ENCODE measurements at places on chromosomes 7 and 10.

DNA sequence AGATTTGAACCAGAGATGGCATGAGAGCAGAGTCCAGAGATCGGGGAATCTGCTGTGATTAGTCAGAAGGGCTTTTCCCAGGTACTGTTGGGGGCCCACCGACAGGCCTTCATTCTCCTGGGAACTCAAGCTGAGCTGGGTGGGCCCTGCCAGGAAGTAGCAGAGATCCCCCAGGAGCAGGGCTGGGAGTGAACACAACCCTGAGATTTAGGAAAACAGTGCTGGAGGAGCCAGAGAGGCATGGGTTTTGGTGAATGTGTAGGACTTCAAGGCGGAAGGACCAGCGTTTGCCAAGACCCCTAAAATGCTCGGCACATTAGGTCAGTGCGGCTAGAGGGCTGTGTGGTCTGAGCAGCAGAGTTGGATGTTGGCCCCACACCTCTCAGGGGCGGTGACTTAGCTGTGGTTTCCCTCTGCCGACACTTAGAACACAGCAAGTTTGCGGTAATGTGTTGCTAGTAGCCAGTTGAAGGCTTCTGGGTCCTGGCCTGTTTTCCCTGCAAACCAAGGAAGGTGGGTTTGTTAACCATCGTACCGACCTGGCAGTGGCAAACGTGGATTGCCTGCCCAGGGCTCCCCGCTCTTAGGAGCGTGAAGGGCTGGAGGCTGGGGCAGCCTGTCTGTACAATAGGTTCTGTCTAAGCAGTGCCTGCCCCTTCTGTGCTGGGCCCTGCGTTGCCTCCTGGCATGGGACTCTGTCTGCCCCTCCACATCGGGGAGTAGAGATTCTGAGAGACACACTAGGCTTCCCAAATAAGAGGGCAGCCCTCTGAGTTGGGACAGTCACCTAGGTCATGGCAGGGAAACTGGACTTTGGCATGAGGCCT, 14.0 kb downstream of the NACAD start:
- no peak for DNase-seq

- DNase-seq: peak; percentile 69
Observed at GRCh38 chr10:100364735-100365391, 17.8 kb downstream of the SCD start.

GRCh38 chr7:80876894-80877414, 41.9 kb downstream of the SEMA3C start:
- peak; percentile 72 for DNase-seq

DNA sequence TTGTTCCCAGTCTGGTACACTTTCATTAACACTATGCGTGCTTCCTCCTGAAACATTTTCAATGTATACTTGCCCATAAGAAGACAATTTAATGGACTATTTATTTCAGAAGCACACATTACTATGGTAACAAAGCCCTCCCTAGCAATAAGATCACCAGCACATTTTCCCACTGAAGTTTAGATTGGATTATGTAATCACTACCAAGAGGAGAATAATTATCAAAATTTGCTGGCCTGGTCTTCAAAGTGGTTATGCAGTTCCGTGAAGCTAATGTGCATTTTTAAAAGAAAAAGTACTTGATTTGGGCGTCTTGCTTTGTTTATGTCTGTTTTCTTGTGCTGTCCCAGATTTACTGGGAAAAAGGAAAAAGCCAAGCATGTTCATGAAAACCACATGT, 61.9 kb downstream of the AP3M1 start:
- DNase-seq: no peak

GRCh38 chr10:34075254-34075926, 739.7 kb downstream of the PARD3 start:
- no peak for DNase-seq

DNA sequence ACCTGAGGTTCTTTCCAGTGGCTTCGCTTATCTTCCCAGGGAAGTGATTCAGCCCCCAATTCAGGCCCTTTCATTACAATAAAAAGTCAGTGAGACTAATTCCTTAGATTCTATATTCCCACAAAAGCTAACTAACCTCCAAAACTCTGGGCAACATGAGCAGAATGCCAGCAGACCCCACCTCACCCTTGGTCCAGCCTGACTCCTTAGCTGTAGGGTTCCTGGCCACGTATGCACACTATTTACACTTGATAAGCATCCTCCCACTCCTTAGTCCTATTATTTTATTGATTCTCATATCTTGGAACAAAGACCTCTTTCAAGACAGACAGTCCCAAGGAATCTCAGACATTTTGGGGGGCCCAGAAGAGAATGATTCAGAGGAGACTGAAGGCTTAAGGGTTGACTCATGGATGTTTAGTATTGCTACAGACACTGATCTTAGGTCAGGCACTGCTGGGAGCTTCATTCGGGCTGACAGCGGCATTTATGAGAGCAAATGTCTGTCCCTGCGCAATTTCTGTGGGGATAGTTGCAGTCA, 162.6 kb upstream of the GDF10 start:
- peak; percentile 98 for DNase-seq

GRCh38 chr10:24643679-24644209, 79.9 kb downstream of the ARHGAP21 start:
- peak; percentile 40 for DNase-seq

DNA sequence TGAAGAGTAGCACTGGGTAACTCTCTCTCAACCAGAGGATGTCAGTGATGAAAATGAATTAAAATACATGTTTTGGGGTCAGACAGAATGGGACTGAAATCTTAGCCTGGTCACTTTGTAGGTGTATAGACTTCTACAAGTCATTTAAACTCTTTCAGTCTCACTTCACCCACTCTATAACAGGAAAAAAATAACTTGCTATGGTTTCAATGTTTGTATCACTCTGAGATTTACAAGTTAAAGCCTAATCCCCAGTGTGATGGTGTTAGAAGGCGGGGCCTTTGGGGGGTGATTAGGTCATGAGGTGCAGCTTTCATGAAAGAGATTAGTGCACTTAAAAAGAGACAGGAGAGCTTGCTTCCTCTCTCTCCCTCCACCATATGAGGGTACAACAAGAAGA, 134.8 kb downstream of the INHBA start:
- DNase-seq: no peak

DNA sequence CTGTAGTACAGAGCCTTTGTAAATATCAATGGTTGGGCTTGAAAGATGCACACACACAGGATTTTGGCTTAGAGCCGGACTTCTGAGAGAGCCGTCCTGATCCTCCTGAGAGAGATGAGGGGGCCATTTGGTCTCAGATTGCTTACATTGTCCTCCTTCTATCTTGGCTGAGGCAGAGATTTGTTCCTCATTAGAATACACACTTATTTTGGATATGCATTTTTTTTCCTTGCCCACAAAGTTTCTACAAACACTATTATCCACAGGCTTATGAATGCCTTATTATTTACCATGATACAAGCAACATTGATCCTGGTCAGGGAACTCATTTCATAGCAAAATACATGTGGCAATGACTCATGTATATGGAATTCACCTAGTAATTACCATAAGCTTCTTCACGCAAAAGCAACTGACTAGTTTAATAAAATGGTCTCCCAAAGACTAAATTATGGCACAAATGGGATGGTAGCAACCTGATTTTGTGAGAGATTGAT, 175.3 kb downstream of the MDFIC start:
- DNase-seq: peak; percentile 87

- peak; percentile 58 for DNase-seq
Observed at GRCh38 chr10:9331583-9332008, 1277.1 kb downstream of the GATA3 start.
